ENCODE measurements at places on chromosomes 7 and 10. TPM values are rescaled to one million over a fixed set of nuclear protein-coding genes. Genes with fewer than 3 reads are reported as not detected.

Gene UBN2
- 8.0 TPM for total RNA-seq

Gene EIF5AL1
- total RNA-seq, result 0.22 TPM

Gene VGF
- 0.10 TPM for total RNA-seq

Gene AKR1C4
- total RNA-seq, result 0.28 TPM

Measured in HepG2 (cell line).